Hindlimb muscle (tissue), 1 donor: ENCODE measurements at places on chromosomes 2 and 18.

DNA sequence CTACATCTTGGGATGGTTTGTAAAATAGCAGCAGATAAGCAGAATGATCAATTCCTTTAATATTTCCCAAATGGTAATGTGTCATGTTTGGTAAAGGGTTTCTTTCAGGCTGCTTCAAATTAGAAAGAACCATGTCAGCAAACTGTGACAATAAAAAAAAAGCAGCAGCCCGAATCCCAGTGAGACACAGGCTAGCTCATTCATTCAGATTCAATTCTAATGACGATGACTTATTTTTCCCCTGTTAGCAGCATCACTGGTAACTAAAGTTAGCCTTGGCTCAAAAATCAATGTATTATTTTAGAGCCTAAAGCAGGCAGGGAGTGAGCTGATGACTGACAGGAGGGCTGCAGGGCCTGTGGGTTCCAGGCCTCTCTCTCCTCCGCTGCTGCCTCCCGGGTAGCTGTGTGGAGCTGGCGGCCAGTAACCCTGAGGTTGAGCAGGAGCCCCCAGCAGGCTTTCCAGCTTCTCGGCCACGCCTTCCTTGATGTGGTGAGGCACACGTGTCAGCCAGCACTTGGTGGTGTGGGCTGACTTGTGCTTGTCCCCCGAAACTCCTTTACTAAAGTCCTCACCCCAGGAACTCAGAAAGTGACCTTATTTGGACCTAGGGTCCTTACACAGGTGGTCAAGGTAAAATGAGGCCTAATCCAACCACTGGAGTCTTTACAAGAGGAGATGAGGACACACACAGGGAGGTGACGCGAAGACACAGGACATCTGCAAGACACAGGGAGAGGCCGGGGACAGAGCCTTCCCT is 120.5 kb upstream of the HS6ST1 start:
- DNase-seq, result no peak

DNA sequence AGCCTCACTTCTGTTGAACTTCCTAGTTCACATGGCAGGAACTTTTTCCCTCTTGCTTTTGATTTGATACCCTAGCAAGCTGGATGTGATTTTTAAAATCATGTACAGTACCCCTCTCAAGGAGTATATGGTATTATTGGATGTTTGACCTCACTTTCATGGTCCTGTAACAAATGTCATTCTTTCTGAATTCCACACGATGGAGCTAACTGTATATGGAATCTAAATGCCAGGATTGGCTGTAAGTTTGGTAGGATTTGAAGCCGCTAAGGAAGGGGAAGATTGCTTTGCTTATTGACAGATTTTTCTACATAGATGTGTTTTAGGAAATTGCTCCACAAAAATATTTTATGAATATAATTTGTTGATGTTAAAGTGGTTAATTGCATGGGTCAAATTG is 18.3 kb downstream of the MAIP1 start:
- DNase-seq, result no peak

- no peak for DNase-seq
Measured at GRCh38 chr2:102540882-102541281, 67.9 kb downstream of the SLC9A4 start.

DNA sequence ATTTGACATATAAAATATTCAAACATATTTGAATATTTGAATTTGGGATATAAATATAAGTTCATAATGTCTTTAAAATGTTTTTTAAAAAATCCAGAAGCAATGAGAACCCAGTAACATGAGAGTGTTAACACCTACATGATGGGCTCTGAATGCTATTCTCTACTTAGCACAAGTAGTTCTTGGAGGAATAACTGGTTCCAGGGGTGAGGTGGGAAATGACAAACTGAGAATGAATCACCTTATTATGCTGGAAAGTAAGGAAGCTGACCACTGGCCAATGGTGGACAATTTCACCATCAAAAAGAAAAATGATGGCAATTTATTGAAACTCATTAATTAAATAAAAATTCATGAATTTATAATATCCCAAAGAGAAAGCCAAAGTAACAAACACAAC is 79.6 kb upstream of the NABP1 start:
- no peak for DNase-seq

DNA sequence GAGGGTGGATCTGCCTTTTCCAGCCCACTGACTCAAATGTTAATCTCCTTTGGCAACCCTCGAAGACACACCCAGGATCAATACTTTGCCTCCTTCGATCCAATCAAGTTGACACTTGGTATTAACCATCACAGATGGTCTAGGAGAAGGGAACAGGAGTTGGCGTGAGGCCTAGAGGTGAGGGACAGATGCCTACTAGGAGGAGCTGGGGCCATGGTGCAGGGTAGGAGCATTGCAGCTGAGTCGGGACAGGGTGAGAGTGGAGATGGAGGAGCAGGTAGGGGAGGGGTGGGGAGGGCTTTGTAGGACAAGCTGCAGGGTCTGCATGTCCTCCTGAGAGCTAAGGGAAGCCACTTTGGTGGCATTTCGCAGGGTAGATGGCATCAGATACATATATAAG is 140.0 kb downstream of the VAPA start:
- DNase-seq, result no peak

GRCh38 chr18:13624563-13625237 is 101.7 kb downstream of the FAM210A start:
- DNase-seq, result no peak

DNA sequence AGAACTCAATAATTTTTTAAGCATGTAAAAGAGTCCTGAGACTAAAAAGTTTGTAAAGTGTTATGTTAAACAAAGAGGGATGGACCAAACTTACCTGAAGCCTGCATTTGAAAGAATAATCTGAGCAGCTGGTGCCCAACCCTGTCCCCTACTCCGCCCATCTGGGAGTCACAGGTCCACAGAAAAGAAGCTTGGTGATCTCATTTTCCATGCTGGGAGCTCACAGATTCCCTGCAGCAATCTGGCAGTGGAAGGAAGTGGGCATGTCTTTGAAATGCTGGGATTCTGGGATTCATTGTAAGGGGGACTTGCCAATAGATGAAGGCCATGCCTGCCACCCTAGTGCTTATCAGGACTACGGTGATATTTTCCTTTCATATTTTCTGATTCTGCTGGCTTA is 17.9 kb downstream of the CDH2 start:
- no peak for DNase-seq

GRCh38 chr2:26380281-26380680 is 21.4 kb upstream of the DRC1 start:
- no peak for DNase-seq

- DNase-seq, result no peak
Measured at GRCh38 chr2:198441246-198441645, 636.9 kb downstream of the PLCL1 start.

- no peak for DNase-seq
Measured at GRCh38 chr2:29526587-29527586, 394.5 kb downstream of the ALK start.

- DNase-seq, result no peak
Measured at GRCh38 chr2:105893011-105893995, 148.6 kb downstream of the NCK2 start.

GRCh38 chr2:231521443-231521842 is 8.8 kb downstream of the NMUR1 start:
- no peak for DNase-seq

DNA sequence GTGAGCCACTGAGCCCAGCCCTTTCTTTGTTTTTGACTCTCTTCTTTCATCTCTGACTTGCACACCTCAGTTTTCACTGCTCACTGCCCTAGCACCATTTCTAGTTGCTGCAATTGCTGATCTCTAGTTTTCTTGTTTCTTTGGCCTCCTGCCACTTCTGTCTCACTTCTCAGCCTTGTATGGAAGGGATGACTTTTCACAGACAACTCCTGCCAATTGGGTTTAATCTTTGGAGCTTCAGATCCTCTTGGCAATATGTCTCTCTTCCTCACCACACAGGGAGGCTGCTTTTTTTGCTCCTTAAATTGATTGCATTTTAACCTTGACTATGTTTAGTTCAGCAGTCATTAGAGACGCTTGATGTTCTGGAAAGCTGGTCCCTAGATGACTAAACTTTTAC is 323.1 kb downstream of the CTNNA2 start:
- no peak for DNase-seq

DNA sequence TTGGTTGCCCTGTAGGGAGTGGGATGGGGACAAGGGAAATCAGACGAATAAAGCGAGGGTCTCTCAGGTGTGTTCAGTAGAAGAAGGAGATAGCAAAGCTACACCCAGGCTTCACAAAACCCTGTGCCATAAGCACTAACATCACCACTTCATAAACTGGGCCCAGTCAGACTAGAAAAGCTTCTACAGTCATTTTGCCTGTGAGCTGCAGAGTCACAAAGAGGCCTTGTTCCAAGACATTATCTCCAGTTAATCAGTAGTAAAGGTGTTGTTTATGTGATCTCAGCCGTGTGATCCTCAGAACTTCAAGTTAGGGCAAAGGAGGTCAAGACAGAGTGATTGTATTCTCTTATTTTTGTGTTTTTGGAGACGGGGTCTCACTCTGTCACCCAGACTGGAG is 148.0 kb downstream of the GALR1 start:
- no peak for DNase-seq

GRCh38 chr18:71951001-71951400 is 593.1 kb downstream of the CBLN2 start:
- DNase-seq, result no peak

DNA sequence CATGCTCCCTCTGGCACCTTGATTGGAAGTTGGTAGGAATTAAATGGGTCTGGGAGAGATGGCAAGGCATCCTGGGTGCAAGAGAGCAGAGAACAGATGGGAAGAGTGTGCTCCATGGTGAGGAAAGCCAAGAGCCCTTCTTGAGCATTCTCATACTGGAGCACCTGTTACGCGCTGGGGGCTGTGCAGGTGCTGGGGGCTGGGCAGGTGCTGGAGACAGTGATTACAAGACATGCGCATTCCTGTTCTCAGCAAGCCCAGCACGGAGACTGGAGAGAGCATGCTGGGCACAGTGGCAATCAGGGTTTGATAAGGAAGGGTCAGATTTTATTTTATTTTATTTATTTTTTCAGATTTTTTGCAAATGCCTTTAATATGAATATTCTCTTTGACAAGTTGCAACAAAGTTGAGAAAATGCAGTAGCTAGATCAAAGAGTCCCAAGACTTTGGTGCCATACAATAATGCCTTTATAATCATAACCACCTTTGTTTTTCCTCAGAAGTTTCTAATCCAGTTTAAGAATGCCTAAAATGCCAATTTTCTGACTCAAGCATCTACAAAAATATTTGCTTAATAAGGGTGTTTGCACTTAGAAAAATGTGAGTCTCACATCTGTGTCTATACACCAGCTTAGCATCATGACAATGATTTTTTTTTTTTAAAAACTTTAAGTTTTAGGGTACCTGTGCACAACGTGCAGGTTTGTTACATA is 193.3 kb downstream of the RNF152 start:
- DNase-seq, result no peak

GRCh38 chr18:48002933-48003365 is 72.5 kb upstream of the SMAD2 start:
- no peak for DNase-seq

DNA sequence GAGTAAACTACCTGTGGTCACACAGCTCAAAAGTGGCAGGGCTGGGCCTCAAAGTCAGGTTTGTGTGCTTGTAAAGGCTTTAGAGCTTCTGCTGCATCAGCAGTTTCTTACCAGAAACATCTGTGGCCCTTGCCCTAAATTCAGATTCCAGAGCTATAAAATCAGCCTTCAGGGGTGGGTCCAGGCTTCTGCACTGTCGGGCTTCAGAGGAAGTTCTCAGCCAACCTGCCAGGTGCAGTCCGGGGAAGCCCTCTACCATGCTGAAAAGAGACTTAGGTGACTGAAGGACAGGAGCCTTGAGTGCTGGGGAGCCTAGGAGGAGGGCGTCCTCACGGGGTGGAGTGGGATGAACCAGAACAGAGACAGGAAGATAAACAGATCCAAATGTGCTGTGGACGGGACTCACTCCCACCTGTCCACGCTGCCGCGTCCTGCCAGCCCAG is 69.9 kb upstream of the HS6ST1 start:
- no peak for DNase-seq

DNA sequence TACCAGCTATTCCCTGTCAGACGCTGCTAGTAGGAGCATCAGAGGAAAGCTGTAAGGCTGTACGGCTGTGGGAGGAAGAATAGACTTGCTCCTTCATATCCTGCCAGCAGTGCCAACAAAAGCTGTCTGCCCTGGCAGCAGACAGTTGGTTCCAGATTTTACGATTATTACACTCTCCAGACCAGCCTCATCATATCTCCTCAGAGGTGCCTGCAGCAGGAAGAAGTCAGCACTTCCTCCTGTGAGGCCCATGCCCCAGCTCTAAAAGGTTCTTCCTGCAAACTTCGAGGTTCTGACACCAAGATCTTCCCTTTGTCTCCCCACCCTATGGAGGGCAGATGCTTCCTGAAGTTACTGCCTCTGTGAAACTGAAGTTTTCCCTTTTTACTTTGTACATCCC is 537.7 kb upstream of the PKDCC start:
- no peak for DNase-seq

DNA sequence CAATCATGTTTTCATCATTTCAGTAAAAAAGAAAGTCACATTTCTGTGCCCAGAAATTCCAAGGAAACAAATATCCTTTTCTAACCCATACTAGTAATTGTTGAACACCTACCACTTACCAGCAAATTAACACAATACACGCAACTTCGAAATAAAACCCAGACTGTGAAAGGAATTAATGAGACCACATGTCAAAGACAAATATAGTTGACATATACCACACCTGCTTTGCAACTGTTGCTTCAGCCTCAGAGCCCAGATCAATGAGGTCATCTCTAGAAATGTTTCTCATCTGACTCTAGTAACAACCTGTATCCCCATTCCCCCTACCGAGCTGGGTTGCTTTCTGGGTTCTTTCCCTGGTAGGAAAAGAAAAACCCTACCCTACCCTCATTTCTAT is 52.6 kb downstream of the TRIP12 start:
- no peak for DNase-seq

DNA sequence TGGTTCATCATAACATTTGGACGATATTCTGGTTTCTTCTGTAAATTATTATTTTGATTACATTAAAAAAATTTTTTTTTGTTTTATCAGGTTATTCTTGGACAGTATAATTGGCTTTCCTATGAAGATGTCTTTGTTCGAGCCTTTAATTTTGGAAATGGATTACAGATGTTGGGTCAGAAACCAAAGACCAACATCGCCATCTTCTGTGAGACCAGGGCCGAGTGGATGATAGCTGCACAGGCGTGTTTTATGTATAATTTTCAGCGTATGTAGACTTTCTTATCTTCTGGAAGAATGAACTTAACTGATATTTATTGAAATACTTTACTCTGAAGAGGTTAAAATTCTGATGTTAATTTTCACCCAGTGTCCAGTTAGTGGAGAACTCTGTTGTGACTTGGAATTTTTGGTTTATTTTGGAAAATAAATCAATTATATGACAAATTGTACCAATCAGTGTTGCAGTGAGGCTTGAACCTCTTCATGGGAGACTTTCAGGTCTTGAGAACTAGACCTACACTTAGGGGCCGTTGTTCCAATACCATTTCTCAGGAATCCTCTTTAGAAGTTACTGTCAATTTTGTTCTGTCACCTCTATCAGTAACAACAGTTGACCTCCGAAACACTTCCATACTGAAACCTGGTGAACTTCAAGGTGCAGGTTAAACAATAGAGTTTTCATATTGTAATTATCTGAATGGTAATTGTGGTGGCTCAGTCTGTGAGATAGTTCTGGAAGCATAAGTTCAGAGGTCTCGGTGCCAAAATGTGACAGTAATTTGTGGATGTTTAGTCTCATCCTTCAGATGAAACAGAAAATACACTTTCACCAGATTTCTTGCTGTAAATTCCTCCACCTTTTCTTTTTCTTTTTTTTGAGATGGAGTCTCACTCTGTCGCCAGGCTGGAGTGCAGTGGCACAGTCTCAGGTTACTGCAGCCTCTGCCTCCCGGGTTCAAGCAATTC is 55.7 kb downstream of the ACSL3 start:
- no peak for DNase-seq
